Activated T-cell treated with anti-CD3 and anti-CD28 coated beads, Interleukin-2, amount 50 U/mL, for 72 hours (primary cell): ENCODE measurements at places on chromosomes 12 and 14. TPM values are rescaled to one million over a fixed set of nuclear protein-coding genes. Genes with fewer than 3 reads are reported as not detected.

SLCO1B1 gene
- not detected for total RNA-seq

ARMH4 gene
- total RNA-seq: not detected

OAS1 gene
- total RNA-seq: 41.9 TPM

- DNase-seq: no peak
Observed at GRCh38 chr12:84772281-84772680, 140.3 kb downstream of the SLC6A15 start.

DNA sequence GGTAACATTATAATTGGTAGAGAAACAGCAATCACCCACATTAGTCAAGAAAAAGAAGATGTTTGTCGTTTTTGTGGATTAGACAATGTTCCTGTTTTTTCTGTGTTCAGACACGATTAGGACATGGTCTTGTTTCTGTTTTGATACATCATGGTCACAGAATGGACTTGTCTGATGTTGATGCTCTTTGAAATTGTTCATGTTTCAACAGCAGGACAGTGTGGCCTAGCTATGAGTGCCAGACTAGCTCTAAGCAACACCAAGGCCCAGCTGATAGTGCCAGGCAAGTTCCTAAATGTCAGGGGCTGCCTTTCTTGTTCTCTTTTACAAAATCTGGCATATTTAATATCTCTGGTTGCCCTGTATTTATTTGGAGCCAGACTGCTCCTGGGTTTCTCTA lies 40.9 kb upstream of the TOMM20L start:
- DNase-seq: no peak

DNA sequence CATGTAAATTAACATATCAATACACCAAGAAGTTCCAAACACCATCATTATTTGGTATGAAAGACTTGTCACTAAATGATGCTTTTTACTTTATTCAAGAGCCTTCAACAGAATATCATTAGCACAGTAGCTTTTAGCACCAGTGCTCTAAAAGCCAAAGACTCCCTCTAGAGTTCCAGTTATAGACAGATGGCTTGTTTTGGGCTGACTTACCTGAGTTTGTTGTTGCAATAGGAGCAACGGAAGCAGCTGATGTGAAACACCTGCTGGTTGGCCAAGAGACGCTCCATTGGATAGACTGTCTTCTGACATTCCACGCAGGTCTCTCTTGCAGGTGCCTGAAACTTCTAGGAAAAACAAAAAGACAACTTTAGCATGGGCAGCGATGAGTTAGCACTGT lies 14.5 kb upstream of the CERS5 start:
- DNase-seq: no peak

- DNase-seq: no peak
Observed at GRCh38 chr12:108955225-108955835, 65.5 kb downstream of the SVOP start.
